ENCODE measurements at places on chromosomes 2 and 18.

DNA sequence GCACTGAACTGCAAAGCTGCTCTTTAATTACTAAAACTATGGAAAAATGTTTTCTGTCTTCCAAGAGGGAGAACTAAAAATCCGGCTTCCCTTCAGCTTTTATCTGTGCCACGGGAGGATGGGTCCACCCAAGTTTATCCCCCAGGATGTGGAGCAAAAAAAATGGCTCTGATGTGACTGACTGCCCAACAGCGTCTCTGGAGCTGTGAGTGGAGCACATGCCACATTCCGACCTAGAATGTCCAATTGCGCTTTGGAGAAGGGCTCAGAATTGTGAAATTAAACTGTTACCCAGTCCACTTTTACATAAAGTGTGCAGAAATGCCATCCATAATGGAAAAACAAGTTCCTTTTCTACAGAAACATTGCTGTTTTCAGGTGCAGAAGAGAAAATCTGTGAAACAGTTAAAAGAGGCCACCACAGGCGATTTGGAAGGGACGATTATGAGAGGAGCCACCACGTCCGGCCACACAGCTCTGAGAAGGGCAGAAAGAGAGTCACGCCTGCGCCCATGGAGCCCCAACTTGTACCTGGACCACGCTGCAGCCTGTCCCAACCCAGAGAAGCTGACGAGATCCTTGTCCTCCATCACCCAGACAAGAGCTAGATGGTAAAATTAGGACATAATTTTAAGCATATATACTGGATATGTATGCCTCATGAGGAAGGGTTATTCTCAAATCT, 99.9 kb upstream of the TPO start:
- H3K4me1 ChIP-seq: no peaks in the 10 kb centered on the region
- peaks cover 3% of the 10 kb centered on the region for H3K27me3 ChIP-seq
- H3K36me3 ChIP-seq: no peaks in the 10 kb centered on the region
- DNase-seq: no peak
- no peak overlapping the region for H3K4me3 ChIP-seq

GRCh38 chr2:74867841-74868658, 34.1 kb downstream of the HK2 start:
- no peaks in the 10 kb centered on the region for H3K27me3 ChIP-seq
- H3K27ac ChIP-seq: peak overlapping the region; percentile 60
- no peaks in the 10 kb centered on the region for H3K36me3 ChIP-seq
- H3K4me1 ChIP-seq: peaks cover 14% of the 10 kb centered on the region

- peaks cover 40% of the 10 kb centered on the region for H3K4me1 ChIP-seq
- no peaks in the 10 kb centered on the region for H3K36me3 ChIP-seq
- H3K4me3 ChIP-seq: no peak overlapping the region
- DNase-seq: no peak
- no peaks in the 10 kb centered on the region for H3K27me3 ChIP-seq
- no peak overlapping the region for H3K27ac ChIP-seq
Measured at GRCh38 chr2:110716959-110717645, 15.3 kb upstream of the ACOXL start.

DNA sequence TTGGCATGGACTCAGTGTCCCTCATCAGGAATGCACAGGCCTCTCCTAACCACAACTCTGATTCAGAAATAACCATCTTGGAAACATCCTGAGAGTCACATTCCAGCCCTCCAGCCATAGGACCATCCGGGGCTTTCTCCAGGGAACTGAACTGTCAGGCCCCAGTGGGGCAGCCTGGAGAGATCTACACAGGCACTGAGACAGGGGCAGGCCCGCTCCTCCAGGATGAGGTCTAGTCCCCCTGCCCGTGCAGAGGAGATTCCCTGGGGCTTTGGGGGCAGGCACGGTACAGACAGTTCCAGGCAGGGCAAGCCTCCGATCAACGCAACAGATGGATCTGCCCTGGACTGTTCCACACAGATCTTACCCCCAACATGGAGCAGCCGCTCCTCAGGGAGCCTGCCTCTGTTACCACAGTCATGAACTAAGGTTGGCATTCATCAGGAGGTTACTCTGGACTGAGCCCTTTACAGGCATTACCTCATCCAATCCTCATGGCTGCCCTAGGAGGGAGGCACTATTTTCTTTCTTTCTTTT, 12.0 kb downstream of the KCNK3 start:
- no peaks in the 10 kb centered on the region for H3K36me3 ChIP-seq
- peak; percentile 74 for DNase-seq
- H3K4me1 ChIP-seq: peaks cover 24% of the 10 kb centered on the region
- peak overlapping the region; percentile 72 for H3K27ac ChIP-seq
- no peak overlapping the region for H3K4me3 ChIP-seq

GRCh38 chr2:23359631-23360567, 25.1 kb upstream of the KLHL29 start:
- H3K27me3 ChIP-seq: no peaks in the 10 kb centered on the region
- no peak overlapping the region for H3K4me3 ChIP-seq

DNA sequence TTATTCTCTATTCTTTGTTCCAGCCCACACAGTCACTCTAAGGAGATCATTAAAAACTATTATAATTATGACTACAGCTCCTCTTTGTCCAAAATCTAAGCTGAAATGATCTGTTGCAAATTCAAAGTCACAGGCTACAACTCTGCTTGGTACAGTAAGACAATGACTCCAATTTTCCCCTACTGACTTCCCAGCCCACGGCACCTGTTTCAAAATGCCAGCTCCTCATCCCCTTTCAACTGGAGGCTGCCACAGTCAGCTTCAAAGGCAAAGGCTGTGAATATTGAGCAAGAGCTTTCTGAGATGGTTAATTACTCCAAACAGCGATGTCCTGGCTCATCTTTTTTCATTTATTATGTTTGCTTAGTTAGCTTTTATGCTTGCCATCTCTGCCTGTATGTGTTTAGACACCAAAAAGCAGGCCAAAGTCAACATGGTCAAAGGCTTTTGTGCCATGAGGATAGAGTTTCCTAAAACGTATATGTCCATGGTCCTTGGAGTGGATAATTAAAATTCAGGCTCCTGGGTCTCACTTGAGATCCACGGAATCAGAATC, 141.1 kb downstream of the DOCK10 start:
- peaks cover 30% of the 10 kb centered on the region for H3K4me1 ChIP-seq
- H3K27ac ChIP-seq: no peak overlapping the region
- no peaks in the 10 kb centered on the region for H3K36me3 ChIP-seq
- no peak overlapping the region for H3K4me3 ChIP-seq

- no peak overlapping the region for H3K4me3 ChIP-seq
- no peaks in the 10 kb centered on the region for H3K36me3 ChIP-seq
- H3K27ac ChIP-seq: no peak overlapping the region
- no peak for DNase-seq
- H3K27me3 ChIP-seq: no peaks in the 10 kb centered on the region
Measured at GRCh38 chr2:102792568-102793208, 30.9 kb downstream of the TMEM182 start.

GRCh38 chr2:120399889-120400240, 53.9 kb downstream of the INHBB start:
- no peaks in the 10 kb centered on the region for H3K4me1 ChIP-seq
- H3K27ac ChIP-seq: no peak overlapping the region
- no peak overlapping the region for H3K4me3 ChIP-seq
- DNase-seq: no peak

DNA sequence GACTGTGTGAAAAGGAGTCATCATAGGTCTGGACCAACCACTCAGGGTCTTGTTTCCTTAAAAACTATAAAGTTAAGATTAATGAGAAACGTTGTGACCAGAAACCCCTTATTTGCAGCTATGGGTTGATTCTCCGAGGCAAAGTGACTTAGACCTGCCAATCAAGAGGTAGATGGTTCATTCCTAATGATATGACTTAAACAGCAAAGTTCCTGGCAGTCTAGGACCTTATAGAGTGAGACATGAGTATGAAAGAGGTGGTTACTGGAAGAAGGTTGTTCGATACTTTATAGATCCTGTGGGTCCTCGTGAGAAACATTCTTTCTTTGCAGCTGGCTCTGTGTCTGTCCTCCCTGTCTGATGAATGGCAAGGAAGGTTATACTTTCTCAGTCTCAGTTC, 8.0 kb downstream of the SFXN5 start:
- no peak overlapping the region for H3K4me3 ChIP-seq
- H3K4me1 ChIP-seq: no peaks in the 10 kb centered on the region
- H3K36me3 ChIP-seq: peaks cover 5% of the 10 kb centered on the region
- no peak overlapping the region for H3K27ac ChIP-seq
- no peaks in the 10 kb centered on the region for H3K27me3 ChIP-seq

GRCh38 chr2:85154048-85154753, 21.0 kb downstream of the TCF7L1 start:
- no peak for DNase-seq
- peaks cover 7% of the 10 kb centered on the region for H3K4me1 ChIP-seq
- H3K36me3 ChIP-seq: no peaks in the 10 kb centered on the region

DNA sequence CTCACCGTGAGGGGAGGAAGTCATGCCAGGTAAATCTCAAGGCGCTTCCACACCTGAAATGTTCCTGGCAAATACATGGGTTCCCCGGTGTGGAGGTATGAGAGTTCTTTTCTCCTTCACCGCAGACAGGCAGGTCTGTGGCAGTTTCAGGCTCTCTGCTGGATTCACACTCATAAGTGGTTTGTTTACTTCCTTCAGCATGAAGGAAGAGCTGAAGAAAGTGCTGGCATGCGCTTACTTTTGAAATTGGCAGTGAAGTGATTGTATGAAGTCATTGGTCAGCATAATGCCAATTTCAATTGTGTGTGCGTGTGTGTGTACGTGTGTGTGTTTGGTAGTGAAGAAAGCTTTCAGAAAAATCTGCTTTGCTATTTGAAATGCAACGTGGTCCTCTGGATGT, 43.4 kb downstream of the RNF144A start:
- H3K4me3 ChIP-seq: no peak overlapping the region
- H3K27me3 ChIP-seq: no peaks in the 10 kb centered on the region
- DNase-seq: peak; percentile 51
- H3K4me1 ChIP-seq: peaks cover 15% of the 10 kb centered on the region
- H3K27ac ChIP-seq: no peak overlapping the region

- DNase-seq: no peak
- no peak overlapping the region for H3K27ac ChIP-seq
- H3K4me1 ChIP-seq: no peaks in the 10 kb centered on the region
- H3K4me3 ChIP-seq: no peak overlapping the region
Measured at GRCh38 chr2:105005181-105005951, 32.5 kb upstream of the MRPS9 start.

DNA sequence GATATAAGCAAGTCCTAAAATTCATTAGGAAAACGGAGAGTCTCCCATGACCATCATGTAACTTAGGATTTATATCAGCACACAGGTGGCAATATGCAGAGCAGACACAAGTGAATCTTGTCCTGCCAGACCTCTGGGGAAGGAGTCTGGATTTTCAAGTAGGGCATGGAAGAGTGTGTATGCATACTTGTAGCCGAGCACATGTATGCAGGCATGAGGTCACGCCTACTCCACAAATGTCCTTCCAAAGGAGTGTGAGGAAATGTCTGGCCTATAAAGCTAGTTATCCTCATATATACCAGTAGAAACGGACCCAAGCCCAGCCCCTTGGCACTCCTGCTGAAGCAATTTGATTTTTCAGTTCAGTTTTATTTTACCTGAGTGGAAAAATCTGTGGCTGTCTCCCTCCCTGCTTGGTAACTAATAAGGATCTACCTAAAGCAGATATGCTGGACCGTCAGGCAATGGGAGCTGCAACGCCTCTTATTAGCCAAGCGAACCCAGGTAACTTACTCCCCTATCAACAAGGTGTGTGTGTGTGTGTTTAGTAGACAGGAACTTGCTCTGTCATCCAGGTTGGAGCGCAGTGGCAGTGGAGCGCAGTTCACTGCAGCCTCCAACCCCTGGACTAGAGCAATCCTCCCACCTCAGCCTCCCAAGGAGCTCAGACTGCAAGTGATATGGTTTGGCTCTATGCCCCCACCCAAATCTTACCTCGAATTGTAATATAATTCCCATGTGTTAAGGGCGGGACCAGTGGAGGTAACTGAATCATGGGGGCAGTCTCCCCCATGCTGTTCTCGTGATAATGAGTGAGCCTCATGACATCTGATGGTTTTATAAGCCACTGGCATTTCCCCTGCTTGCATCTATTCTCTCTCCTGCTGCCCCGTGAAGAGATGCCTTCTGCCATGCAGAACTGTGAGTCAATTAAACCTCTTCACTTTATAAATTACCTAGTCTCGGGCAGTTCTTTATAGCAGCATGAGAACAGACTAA, 2.8 kb downstream of the STAT1 start:
- no peak overlapping the region for H3K27ac ChIP-seq
- no peak for DNase-seq
- H3K4me1 ChIP-seq: peaks cover 11% of the 10 kb centered on the region
- H3K4me3 ChIP-seq: no peak overlapping the region
- H3K36me3 ChIP-seq: peaks cover 19% of the 10 kb centered on the region
- no peaks in the 10 kb centered on the region for H3K27me3 ChIP-seq

DNA sequence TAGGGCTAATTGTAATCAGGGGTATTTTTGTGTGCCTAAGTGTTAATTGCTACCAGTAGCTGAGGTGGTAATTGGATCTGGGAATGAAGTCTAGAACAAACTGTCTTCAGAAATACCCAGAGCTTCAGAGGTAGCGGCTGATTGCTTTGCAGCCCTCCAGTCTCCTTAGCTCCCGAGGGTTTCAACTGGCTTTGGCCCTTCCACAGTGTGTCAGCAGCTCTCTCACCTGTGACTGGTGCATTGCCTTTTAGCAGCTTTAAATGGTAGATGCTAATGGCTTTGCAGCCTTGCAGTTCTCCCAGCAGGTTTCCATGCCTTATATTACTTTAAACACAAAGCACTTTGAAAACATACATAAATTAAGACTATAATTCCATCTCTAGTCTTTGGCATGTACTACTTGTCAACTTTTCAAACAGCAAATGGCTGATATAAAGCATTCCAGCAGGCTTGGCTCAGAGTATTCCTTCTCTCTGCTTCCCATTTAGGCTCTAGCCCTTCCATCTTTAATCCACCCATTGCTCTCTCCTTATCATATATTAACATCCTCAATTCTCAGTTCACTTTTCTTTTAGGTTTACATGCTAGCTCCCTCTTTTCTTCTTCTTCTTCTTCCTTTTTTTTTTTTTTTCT, 156.4 kb upstream of the GALNT13 start:
- no peak overlapping the region for H3K27ac ChIP-seq
- H3K27me3 ChIP-seq: no peaks in the 10 kb centered on the region
- H3K4me3 ChIP-seq: no peak overlapping the region
- DNase-seq: no peak

- no peaks in the 10 kb centered on the region for H3K36me3 ChIP-seq
- H3K4me3 ChIP-seq: no peak overlapping the region
- no peak for DNase-seq
- no peaks in the 10 kb centered on the region for H3K4me1 ChIP-seq
- H3K27me3 ChIP-seq: no peaks in the 10 kb centered on the region
Measured at GRCh38 chr2:235402422-235402821, 91.4 kb upstream of the AGAP1 start.

GRCh38 chr2:111946294-111947114, 48.1 kb downstream of the MERTK start:
- peak overlapping the region; percentile 84 for H3K27ac ChIP-seq
- H3K36me3 ChIP-seq: peaks cover 8% of the 10 kb centered on the region
- H3K4me1 ChIP-seq: peaks cover 45% of the 10 kb centered on the region
- H3K4me3 ChIP-seq: no peak overlapping the region
- H3K27me3 ChIP-seq: no peaks in the 10 kb centered on the region
- peak; percentile 75 for DNase-seq

Measured in tibial artery (tissue), 4 donors.